ENCODE measurements at places on chromosomes 6 and 20.

GRCh38 chr6:42138190-42138589, 4.2 kb downstream of the C6orf132 start:
- DNase-seq, result no peak

DNA sequence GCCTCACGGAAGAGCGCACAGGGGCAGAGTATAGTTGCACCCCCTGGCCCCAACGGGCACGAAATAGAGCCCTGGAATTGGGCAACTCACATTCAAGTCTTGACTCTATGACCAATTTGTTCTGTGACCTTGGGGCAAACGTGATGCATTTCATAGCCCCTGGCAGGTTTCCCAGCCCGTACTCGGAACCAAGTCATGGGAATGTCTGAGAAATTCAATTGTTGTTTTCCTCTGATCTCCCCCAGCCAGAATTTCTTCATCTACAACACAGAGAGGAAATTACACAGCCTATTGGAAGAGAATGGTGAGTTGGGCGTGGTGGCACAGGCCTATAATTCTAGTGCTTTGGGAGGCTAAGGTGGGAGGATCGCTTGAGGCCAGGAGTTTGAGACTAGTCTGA, 322.3 kb upstream of the SULF2 start:
- DNase-seq, result no peak

DNA sequence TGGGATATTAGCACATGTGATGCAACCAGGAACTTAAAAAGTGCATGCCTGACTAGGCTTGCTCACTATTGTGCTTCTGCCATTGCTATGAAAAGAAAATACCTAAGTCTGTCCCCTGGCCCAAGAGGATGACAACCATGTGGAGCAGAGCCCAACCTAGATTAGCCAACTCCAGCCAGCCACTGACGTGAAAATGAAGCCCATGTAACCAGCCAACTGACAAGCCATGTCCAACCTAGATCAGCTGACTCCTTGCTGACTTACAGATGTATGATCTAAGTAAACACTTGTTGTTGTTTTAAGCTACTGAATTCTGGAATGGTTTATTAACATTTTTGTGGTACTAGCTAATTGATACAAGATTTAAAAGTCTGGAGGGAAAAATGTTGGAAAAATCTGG, 47.5 kb downstream of the PIGU start:
- DNase-seq, result peak; percentile 22

DNA sequence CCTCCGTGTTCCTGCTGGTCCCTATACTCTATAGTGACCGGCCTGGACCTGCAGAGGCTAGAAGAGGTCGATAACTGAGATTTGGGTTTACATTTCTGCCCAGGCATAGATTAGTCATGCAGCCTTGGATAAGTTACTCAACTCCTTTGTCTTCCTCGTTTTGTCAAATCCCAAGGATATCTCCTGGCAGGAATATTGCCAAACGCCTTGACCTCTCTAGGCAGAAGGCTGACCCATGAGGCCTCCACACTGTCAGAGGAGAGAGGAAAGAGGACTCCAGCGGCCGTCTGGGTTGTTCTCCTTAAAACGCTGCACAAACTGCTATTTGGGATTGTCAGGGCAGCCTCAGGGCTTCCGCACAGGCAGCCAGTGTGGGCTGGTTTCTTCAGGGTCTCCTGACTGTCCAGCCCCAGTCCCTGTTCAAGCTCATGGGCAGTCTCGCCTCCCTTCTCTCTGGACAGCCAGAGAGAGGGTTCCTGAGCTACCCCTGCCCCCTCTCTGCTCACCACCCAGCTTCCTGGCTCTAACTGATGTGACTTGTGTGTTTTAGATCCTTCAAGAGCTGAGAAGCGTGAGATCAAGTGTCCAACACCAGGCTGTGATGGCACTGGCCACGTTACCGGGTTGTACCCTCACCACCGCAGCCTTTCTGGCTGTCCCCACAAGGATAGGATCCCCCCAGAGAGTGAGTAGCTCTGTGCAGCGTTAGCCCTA, 44.7 kb upstream of the PCMTD2 start:
- no peak for DNase-seq

DNA sequence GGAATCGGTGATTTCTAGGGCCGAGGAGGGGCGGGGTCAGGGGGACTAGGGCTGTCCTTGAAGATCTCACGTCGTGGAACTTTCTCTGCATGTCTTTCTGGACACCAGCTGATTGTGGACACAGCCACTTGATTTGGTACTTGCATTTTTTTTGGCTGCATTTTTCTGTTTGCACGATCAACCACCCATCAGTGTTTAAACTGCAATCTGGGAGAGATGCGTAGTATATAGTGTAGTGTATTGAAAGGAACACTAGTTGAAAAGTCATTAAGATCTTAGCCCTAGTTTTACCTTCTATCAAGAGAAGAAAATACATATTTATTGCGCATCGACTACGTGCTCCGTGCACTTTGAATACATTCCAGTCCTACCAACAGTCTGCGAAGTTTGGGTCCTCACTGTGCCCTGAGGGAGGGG, 657 bp downstream of the NT5DC1 start:
- no peak for DNase-seq

GRCh38 chr6:124319410-124319809, 515.7 kb downstream of the NKAIN2 start:
- no peak for DNase-seq

DNA sequence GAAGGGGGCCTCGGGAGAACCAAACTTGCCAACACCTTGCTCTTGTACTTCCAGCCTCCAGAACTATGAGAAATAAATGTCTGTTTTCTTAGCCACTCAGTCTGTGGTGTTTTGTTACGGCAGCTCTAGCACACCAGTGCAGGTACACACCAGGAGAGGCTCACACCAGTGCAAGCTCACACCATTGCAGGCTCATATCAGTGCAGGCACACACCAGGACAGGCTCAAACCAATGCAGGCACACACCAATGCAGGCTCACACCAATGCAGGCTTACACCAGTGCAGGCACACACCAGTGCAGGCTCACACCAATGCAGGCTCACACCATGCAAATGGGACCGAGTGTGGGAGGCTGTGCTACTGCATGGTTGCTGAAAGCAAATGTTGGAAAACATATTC, 4.9 kb upstream of the CTCFL start:
- DNase-seq, result no peak

GRCh38 chr6:4577406-4577805, 198.8 kb upstream of the CDYL start:
- DNase-seq, result no peak

DNA sequence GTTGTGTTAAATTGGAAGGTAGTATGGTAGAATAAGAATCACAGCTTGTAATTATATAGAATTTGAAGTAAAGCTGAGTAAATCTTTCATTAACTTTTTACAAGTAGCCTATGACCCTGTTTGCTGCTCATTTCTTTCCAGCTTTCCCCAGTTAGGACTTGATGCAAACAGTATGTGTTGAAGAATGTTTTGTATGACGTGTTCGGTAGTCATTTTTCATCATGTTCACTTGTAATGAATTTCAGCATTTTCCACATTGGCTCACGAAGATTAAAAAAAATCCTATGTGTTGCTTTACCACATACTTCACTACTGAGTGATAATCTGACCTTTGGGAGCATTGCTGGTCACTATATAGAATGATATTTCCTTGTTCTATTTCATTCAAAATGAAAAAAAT, 162.4 kb downstream of the CDKAL1 start:
- DNase-seq, result no peak

GRCh38 chr6:96001891-96002575, 13.7 kb upstream of the FUT9 start:
- DNase-seq, result no peak

- DNase-seq, result no peak
Observed at GRCh38 chr6:148745926-148746325, 904 bp upstream of the UST start.

- DNase-seq, result no peak
Observed at GRCh38 chr6:168793649-168794048, 352.7 kb downstream of the SMOC2 start.

- peak; percentile 72 for DNase-seq
Observed at GRCh38 chr6:28589957-28590349, 64.3 kb downstream of the GPX5 start.

DNA sequence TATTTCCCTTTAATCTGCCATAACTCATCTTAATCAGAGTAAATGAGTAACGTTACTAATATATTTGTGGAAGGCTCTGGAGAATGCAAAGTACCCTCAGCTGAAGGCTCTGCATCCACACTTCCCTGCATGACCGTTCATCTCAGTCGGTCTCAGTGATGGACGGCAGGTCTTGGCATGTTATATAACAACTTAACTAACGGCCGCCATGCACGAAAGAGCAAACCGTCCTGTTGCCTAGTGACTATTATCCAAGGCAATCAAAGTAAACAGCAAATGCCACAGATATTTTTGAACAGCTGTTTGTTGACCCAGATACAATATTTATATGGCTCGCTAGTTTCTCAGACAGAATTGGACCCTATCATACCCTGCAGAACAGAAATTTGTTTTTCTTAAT, 194.9 kb upstream of the SMLR1 start:
- no peak for DNase-seq

- DNase-seq, result peak; percentile 28
Observed at GRCh38 chr6:15374119-15374518, 128.2 kb downstream of the JARID2 start.

GRCh38 chr6:101413773-101414172, 20.3 kb downstream of the GRIK2 start:
- DNase-seq, result no peak

All from endodermal cell (in vitro differentiated cells).